Skeletal muscle cell (primary cell): ENCODE measurements at places on chromosomes 1 and 21.

DNA sequence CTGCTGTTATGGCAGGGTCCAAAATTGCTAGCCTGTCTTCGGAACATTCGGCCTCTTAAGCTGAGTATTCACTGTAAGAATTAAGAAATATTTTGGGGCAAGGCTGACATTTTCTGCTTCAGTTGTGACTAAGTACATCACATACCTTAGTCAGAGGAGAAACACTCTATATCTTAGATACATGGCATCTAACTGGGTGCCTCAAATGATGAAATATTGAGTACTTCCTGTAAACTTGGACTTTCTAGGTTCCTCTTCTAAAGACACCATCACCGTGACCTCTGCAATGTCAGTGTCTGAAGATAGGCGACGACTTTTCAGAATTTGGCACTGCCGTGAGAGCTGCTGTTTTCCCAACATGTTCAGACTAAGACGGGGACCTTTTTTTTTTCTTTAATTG, 65.6 kb downstream of the PCBP3 start:
- no peak for DNase-seq

DNA sequence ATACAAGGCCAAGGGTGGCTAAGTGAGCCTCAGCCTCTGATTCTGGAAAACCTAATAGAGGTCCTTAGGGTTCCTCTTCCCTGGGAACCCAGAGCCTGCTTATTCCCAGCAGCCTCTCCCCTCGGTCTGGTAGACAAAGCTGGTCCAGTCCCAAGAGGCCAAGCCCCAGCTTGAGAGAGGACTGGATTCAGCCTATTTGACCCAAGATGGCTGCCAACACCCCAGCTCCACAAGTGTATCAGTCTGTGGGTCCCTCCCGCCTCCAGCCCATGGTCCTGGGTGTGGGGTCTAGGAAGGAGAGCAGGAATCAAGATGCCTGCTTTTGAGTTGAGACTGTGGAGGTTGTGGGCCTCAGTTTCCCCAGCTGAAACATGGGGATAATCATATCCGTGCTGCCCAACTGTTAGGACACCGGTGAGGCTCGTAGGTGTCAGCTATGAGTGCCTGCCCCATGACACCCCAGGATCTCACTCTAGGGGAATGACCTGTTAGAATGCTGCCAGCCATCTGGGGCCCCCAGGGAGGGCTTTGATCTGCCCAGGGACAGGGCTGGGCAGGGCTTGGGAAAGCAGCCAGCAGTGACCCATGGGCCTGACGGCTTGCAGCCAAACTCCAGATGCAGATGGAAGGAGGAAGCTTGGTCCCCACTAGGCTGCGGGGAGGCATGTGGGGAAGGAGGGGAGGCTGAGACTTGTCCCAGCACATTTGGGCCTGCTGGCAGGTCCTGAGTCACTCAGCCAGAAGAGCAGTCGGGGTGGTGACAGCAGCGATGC, 45.4 kb downstream of the NUAK2 start:
- DNase-seq = no peak

DNA sequence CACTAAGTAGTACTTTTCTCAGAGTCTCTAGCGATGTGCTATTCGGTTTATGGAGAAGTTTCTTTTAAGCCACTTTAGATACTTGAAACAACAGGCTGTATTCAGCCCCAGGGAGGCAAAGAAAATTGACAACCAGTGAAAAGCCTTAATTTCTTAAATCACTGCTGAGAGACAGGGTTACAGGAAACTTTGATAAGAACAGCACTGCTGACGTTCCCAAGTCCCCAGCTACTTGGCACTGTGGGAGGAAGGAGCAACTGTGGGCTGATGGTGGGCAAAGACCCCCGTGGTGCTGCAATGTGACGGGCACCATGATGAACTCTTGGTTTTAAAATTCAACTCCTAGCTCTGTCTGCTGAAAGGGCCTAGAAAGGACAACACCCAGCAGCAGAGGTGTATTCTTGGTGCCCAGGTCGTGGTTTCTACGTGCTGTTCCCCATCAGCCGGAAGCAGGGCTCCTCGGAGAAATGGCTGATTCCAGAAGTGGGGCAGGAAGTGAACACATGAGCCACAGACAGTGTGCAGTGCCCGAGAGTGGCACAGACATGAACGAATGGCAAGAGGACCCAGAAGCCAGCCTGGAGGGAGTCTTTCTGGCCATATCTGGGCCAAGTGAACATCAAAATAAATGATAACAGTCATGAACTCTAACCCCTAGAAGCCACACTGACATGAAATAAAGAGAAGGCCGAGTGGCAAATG, 5.3 kb downstream of the PTTG1IP start:
- no peak for DNase-seq

GRCh38 chr1:177170756-177171535, at the start of gene BRINP2:
Gene BRINP2 (plus strand): TSS chr1:177170958. CDS start chr1:177229877, 58,919 bp downstream.
- DNase-seq = no peak

- DNase-seq = peak; percentile 66
These were observed 35.1 kb downstream of the PIGM start for GRCh38 chr1:159996653-159997052.

- no peak for DNase-seq
These were observed 137.9 kb upstream of the F3 start for GRCh38 chr1:94679332-94680038.
